ENCODE measurements at places on chromosomes 1 and 21.

- DNase-seq: no peak
Observed at GRCh38 chr21:31158789-31159581, 120.7 kb upstream of the KRTAP19-8 start.

DNA sequence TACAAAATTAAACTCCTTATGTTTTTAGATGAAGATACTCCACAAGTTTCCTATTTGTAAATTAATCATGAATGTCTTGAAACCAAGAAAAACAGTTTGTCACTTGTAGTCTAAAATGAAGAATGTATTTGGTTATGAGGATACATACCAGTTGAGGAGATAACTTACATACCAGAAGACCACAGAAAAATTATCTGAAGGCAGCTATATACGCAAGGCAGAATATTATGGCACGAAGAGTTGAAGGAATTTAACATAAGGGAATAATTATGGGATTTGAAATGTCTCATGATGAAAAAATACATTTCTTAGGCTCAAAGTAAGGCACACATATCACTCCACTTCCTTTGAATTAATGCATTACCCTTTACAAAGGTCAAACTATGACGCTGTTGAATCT is 73.3 kb downstream of the IFI44 start:
- no peak for DNase-seq

DNA sequence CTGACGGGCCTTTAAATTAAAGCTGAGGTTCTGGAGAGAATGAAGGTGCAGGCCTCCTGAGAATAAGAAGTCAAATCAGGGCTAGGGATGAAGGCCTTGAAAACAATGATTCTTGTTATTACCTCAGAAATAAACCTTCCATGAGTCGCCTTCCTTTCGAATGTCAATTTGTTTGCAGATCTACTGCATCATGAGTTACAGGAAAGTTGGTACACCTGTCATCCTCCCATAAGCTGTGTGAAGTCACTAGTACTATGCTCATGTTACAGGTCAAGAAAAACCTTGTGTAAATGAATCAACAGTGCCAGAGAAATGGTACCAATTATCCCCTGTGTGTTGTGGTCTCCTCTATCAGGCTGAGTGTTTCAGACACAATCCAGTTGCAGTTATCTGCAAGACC is 281.2 kb upstream of the PLXNA2 start:
- DNase-seq: no peak

DNA sequence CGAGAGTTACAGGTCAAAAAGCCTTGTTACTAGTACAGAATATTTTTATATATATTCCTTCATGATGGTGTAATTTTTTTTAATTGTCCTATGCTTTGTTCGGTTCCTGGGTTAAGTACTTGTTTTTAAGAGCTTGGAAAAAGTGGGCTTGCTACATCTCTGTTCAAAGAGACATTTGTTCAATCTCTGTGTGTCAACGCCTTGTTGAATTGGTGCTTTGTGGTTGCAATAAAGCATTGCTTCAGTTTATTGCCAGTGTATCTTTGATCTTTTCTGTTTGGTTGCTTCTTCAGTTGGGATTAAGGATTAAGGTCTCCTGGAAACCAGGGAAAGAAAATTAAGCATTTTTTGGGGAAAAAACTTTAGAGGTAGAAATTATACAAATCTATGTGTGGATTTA is 47.7 kb upstream of the DNASE2B start:
- no peak for DNase-seq

DNA sequence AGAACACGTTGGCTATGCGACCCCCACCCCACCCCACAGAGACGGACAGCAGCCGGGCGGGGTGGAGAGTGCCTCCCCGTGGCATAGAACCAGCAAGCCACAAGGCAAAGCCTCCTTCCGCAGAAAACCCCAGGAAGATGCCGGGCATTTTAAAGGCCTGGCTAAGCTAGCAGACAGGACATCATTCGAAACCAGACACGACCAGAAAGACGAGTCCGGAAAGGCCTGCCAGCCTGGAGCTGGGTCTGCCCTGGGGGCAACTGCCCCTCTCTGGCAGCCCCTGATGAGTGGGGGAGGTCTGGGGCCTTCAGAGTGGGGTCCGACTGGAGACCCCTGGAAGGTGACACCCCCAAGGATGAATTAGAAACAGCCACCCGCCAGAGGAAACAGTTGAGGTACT is 8.5 kb downstream of the FTCD start:
- DNase-seq: no peak
